SHP77 (cell line): ENCODE measurements at places on chromosomes 2 and 18.

DNA sequence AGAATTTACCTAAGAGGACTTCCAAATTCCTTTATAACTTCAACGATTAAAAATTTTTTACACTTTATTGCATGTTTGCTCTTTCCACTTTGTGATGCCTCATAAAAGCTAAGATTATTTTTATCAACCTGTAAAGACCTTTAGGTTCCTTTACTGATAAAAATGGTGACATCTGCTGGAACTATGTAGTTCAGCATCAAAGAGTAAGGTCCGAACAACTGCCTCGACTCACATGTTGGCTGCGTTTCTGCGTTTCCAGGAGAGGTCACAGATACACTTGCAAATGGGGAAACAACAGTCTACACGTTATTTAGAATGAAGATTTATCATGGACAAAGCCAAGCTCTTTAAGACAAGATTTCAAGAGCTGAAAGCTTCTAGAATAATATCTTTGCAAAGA is 18.8 kb upstream of the TMX3 start:
- DNase-seq: no peak

- DNase-seq: no peak
Measured at GRCh38 chr18:9849407-9850283, 36.1 kb upstream of the TXNDC2 start.

GRCh38 chr2:8568543-8569302 is 113.1 kb upstream of the ID2 start:
- no peak for DNase-seq

DNA sequence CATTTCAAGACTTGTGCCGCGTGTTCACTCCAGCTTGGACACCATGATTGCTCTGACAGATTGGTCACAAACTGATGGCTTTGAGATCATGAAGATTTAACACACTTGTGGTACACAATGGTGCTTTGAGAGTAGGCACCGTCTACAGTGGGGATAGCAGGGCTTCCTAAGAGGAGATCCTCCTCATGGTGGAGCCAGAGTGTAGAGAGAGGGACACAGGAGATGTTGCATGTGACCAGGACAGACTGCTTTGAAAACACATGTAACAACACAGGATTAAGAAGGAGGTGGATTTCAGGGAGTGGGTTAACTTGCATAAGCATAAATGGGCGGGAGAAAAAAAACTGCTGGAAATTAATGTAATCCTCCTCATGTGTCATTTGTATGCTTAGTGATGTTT is 95.7 kb upstream of the LINC00305 start:
- peak; percentile 54 for DNase-seq

- no peak for DNase-seq
Measured at GRCh38 chr2:44016282-44016681, 20.5 kb upstream of the LRPPRC start.

- peak; percentile 18 for DNase-seq
Measured at GRCh38 chr2:119674711-119675500, 4.1 kb upstream of the TMEM177 start.

- no peak for DNase-seq
Measured at GRCh38 chr2:100641125-100641435, 78.3 kb downstream of the PDCL3 start.

GRCh38 chr2:200222791-200223190 is 83.7 kb upstream of the SPATS2L start:
- DNase-seq: no peak

DNA sequence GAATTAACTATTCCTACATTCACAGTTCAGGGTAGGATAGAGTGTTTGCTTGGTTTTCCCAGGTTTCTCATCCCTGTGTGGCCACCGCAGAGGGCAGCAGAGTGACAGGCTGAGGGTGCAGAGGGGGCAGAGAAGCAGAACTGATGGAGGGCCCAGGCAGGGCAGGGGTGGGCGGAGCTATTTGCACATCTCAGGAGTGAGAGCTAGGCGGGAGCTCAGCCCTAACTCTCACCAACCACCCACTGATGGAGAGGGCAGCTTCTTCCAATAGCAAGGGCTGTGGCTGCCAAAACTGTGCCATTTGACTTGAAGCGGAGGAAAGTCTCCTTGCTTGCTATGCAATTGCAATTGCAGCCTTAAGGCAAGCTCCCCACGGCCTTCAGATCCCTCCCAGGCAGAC is 12.0 kb upstream of the DARS1 start:
- peak; percentile 46 for DNase-seq

DNA sequence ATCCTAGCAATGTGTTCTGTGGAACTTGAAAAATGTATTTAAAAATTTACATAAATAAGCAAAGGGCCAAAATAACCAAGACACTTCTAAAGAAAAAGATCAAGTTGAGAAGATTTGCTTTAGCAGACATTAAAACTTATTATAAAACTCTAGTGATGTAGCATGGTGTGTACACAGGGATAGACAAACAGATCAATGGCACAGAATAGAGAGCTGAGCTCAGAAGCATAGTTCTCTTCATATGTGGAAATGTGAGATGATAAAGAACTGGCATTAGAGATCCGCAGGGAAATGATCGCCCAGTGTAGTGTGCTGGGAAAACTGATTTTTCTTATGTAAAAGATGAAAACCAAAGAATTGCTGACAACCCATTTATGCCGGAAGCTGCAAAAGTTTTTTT is 39.4 kb downstream of the SERPINB8 start:
- DNase-seq: no peak

DNA sequence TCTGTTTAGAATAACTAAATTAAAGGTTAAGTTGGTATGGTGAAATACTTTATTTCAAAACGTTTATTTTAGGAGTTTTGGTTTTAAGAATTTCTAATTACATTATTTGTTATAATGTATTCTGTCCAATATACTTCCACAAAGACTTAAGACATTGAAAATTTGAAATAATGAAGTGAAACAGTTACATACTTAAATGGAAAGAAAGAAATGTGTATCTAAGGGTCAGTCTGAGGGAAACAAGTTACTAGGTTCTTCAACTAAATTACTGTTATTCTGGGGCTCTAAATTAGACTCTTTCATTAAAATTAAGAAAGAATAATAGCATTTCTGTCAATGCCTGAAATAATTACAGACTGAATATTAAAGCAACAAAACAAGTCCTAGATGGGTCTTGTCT is 7.7 kb downstream of the HTR2B start:
- DNase-seq: no peak

- DNase-seq: no peak
Measured at GRCh38 chr18:45081566-45082181, 401.0 kb downstream of the SETBP1 start.

GRCh38 chr2:120206022-120206581 is 17.1 kb downstream of the TMEM185B start:
- DNase-seq: no peak

DNA sequence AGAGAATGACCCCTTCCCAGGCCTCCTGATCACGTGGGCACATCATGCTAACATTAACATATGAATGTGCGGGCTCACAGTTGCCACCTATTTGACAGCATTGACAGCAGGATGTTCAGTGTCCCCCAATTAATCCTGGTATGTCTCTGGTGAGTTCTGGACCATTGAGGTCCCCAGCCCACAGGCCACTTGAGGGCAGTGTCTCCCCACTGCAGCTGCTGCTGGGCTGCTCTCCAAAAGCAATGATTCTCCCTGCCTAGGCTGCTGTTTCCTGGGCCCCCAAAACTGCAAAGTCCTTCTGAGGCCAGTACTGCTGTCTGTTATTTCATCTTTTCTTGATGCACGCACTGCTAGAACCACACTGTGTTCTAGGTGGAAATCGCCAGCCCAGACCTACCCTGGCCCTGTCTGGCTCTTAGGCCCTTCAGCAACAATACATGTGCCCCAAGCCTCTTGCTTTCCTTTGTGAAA is 52.7 kb upstream of the MAPK4 start:
- no peak for DNase-seq

GRCh38 chr2:231411831-231412617 is 16.5 kb downstream of the B3GNT7 start:
- DNase-seq: peak; percentile 73

- no peak for DNase-seq
Measured at GRCh38 chr2:220966636-220967035, 605.5 kb downstream of the EPHA4 start.

DNA sequence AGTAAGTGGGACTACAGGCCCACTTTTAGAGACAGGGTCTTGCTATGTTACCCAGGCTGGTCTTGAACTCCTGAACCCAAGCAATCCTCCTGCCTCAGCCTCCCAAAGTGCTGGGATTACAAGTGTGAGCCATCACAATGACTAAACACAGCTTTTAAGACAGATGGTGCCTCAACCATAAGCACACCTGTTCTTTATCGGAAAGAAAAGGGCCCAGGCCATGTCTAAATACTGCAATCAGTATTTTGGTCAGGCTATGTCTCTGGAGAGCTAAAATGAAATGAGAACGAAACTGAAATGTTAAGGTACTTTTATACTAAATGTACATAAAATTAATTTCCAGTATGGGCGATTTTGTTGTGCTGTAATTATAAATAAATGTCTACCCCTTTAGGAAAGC is 69.5 kb upstream of the SPTBN1 start:
- DNase-seq: no peak

DNA sequence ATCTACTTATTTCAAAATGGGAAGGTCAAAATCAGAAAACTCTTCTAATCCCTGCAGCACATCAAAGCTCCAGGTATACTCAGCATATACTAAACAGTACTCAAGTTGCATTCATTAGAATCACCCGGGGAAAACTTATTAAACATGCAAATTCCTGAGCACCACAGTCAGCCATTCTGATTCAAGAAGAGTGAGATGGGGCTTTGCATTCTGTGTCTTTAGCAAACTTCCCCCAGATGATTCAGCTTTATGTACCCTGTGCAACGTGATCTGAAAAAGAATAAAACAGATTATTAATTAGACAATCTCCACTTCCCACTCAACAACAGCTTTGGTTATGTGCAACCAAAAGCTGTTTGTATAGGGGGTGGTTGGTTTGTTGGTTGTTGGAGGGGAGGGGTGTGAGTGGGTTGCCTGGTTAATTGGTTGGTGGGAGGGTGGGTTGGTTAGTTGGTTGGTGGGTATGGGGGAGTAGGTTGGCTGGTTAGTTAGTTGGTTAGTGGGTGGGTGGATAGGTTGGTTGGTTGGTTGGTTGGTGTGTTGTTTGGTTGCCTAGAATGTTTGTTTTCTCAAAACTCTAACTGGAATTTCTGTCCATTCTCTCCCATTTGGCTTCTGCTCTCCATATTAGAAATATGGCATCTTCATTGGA is 112.5 kb upstream of the AGAP1 start:
- DNase-seq: no peak

DNA sequence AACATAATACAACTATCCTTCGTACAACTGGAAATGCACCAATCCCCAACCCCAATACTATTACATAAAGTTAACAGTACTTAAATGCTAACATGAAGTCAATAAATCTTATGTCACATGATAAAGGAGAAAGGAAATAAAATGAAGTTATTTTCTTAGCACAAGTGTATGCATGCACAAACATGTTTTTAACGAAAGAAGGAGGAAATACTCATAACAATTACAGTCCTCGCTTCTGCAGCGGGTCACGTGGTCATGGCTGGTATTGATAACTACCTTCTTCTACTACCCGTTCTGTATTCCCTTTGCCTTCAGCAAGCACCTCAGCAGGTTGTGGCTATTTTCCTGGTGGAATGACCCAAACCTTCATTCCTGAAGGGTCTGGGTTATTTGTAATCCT is 51.7 kb downstream of the PSMG2 start:
- no peak for DNase-seq

DNA sequence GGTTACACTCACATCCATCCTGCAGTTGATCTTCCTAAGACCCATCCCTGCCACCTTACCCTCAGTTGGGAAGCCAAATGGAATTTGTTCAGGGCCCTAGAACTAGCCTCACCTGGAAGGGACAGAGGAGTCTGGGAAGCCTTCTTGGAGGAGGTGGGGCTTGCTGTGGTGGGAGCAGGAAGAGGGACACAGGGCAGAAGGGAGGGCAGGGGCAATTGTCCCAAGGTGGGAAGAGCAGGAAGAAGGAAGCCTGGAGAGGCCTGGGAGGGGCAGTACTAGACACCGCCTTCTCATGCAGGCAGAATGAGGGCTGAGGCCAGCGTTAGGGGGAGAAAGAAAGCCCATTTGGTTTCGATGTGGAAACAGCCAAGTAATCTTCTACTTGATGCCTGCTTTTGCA is 34.1 kb upstream of the ASPRV1 start:
- no peak for DNase-seq

DNA sequence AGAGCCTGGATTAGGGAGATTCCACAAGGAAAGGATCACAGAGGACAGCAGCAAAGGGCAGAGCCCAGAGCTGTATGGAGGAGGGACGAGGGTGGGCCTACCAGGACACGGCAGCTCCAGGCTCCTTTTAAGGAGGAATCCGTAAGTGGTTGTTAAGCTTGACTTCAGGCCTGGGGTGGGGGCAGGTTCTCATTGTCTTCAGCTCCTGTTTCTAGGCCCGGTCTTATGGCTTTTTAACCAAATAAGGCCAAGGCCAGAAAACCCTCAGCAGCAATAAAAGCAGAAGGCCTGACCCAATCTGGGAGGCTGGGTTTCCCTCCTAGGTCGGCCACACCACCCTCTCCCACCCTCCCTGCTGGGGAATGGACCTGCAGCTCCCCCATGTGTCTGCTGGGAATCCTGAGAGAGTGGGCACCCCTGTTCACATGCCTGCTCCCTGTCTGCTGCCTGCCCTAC is 111.2 kb downstream of the PLB1 start:
- no peak for DNase-seq

GRCh38 chr2:150885774-150886386 is 375.8 kb downstream of the RBM43 start:
- no peak for DNase-seq
